Fibroblast of the aortic adventitia (primary cell): ENCODE measurements at places on chromosomes 7 and 10.
A peak's percentile ranks its signal among the peaks of the same experiment; 100 is the strongest.

DNA sequence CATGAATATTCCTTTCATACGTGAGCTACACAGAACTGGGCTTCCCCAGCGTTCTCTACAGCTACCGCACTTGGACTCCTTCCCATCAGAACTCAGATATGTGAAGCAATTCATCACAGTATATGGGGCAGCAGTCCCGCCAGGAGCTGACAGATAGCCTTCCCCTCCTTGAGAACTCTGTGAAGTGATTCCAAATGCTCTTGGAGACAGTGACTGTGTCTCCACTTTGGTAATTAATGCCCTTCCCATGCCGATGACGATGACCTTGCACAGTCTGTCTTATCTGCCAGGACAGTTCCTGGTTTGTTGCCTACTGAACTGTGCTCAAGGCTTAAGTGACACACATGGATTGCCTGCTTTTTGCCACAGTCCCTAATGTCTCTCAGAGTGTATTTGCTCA is 75.0 kb upstream of the AFAP1L2 start:
- peak; percentile 27 for DNase-seq

DNA sequence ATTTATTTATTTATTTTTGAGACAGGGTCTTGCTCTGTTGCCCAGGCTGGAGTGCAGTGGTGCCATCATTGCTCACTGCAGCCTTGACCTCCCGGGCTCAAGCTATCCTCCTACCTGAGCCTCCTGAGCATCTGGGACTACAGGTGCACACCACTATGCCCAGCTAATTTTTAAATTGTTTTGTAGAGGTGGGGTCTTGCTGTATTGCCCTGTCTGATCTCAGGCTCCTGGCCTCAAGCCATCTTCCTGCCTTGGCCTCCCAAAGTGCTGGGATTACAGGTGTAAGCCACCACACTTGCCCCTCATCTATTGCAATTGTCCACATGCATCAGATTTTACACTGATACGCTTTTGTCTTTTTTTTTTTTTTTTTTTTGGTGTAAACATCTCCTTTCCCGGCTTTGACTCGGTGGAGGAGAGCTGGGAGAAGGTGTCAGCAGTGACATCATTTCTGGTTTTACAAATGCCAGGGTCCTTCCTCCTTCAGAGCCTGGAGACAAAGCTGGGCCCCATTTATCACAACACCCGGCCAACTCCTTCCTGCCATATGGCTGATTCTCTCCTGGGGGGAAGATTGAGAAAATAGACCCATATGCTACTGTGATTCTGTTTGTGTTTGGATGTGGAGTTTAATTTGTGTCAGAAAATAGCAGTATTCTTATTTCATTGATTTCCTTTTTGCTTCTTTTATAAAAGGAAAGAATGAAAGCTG is 61.3 kb downstream of the GALNT17 start:
- no peak for DNase-seq

DNA sequence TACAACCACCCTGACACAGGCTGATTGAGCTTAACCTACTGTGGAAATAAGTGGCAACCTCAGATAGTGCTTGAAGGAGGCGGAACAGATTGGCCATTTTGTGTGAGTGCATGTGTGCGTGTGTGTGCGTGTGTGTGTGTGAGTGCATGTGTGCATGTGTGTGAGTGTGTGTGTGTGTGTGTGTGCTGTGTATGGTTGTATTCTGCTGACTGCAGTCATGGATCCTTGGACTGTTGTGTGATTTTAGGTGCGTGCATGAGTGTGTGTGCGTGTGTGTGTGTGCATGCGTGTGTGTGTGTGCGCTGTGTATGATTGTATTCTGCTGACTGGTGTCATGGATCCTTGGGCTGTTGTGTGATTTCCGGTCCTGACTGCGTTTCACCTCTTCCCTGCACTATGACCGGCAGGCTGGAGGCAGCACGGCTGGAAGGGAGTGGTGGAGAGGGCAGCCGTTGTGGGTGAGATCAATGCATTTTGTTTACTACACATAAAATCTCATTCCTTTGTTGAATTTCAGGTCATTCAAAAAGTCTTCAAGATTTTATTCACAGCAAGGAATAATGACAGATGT is 6.3 kb downstream of the IQCE start:
- DNase-seq, result no peak

- DNase-seq, result no peak
These were observed 13.0 kb upstream of the ACBD5 start for GRCh38 chr10:27253576-27253975.

GRCh38 chr7:46414946-46415345 is 493.9 kb upstream of the IGFBP3 start:
- DNase-seq, result peak; percentile 30

- DNase-seq, result peak; percentile 33
These were observed 1.1 kb downstream of the NDST2 start for GRCh38 chr10:73810358-73810734.

DNA sequence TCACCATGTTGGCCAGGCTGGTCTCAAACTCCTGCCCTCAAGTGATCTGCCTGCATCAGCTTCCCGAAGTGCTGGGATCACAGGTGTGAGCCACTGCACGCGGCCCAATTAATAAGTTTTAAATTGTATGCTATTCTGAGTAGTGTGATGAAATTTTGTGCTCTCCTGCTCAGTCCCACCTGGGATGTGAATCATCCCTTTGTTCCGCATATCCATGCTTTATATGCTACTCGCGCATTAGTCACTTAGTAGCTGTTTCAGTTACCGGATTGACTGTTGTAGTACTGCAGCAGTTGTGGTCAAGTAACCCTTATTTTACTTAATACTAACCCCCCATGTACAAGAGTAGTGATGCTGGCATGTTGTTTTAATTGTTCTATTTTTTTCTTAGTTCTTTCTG is 47.3 kb upstream of the OIT3 start:
- peak; percentile 68 for DNase-seq

DNA sequence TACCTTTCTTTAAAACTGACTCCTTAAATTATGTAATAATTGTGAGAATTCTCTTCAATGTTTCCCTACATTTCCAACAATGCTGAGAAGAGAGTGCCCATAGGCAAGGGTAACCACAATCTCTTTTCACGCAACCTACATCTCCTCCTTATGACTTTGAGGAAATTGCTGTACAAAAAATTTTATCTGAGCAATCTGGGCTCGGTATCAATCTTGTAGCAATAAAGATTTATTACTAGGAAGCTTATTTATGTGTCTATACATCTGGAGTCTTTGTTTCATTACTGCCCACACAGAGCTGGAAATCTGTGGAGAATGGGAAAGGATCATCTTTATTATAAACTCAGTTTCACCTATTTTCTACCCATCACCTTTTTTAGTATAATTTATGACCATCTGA is 913.8 kb upstream of the SORCS1 start:
- DNase-seq, result no peak

GRCh38 chr7:129824291-129825208 is 128.2 kb downstream of the UBE2H start:
- no peak for DNase-seq

GRCh38 chr7:55026086-55026790 is 7.4 kb downstream of the EGFR start:
- peak; percentile 46 for DNase-seq

DNA sequence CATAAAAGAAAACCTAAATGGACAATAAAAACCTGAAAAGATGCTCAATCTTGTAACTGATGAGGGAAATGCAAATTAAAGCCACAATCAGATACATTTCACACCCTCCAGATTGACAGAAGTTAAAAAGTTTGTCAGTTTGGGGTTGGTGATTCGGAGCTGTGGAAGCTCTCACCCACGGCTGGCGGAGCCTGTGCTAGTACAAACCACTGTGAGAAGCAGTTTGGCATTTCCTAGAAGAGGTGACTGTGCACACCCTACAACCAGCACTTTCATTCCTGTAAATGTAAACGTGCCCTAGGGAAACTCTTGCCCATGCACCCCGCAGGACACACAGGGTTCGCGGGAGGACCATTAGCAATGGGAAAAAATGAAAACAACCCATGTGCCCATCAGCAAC is 114.1 kb downstream of the BMS1 start:
- no peak for DNase-seq

DNA sequence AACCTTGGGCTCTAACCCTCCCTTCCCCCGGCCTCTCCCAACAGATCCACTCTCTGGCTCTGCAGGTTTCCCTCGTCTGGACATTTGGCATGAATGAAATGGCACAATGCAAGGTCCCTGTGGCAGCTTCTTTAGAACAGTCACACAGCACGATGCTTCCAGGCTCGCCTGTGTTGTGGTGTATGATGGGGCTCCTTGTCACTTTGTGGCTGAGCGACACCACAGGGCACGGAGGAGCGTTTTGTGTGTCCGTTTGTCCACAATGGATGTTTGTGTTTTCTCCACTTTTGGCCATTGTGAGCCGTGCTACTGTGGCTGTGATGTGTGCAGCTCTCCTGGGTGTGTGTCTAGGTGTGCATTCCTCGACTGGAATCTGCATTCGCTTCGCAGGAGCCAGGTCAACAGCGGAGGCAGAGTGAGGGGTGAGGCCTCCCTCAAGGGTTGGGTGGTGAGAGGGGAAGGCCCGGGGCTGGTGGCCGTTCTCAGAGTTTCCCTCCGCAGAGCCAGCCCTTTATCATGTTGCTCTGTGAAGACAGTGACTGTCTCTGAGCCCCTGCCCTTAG is 22.3 kb upstream of the SHH start:
- no peak for DNase-seq

- DNase-seq, result no peak
These were observed 732.4 kb downstream of the KCNMA1 start for GRCh38 chr10:76905251-76905650.

- DNase-seq, result no peak
These were observed 550.4 kb upstream of the PCDH15 start for GRCh38 chr10:55351431-55351830.

GRCh38 chr7:44801890-44802289 is 5.4 kb downstream of the PPIA start:
- no peak for DNase-seq

DNA sequence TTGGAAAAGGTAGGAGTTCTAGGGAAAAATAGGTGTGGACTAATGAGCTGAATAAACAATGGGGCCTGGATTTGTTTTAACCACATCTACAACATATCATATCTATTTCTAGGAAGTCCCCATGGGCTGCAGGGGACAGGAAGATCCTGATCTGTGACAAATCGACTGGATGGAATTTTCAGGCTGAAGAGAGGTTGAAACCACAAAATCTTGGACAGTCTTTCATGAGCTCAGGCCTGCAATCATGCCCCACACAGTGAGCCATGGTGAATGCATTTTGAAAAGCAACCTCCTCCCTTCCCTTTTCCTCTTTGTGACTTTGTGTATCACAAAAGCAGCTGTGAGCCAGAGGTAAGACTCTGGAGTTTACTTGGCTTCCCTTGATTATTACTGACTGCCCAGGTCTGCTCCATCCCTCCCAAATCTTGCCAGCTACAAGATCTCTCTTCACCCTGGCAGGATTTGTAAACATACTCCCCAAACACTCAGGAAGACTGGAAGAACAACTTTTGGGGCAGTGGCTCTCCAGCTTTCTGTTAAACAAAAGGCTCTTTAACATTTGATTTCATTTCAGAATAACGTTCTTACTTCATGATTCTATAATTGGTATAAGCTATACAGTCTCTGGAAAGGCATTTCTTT is 66.4 kb downstream of the ASAH2B start:
- DNase-seq, result no peak

- DNase-seq, result no peak
These were observed 103.7 kb upstream of the AOAH start for GRCh38 chr7:36827726-36828703.

- no peak for DNase-seq
These were observed 42.0 kb downstream of the CCDC6 start for GRCh38 chr10:59864141-59864962.

- no peak for DNase-seq
These were observed 29.7 kb upstream of the HSPA12A start for GRCh38 chr10:116771959-116772585.

DNA sequence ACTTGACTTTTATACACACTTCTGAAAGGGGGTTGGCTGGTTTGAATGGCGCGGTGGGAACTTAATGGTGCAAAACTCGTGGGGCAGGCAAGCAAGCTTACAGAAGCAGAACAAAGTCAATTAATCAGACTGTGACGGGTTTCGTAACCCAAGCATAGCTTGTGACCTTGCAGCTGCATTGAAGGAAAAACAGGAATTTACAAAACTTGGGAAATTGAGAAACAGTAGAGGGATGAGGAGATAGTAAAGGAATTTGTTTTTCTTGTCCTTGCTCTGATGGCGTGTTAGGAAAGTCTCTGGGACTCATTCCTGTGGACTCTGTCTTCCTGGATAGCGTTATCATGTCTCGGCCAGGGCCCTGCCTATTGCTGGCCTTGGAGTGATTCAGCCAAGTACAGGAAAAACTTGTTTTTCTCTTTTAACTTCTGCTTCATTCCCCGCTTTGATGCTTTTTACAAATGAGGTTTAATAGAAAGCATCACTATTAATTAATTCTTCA is 220.0 kb upstream of the KCND2 start:
- DNase-seq, result peak; percentile 100

DNA sequence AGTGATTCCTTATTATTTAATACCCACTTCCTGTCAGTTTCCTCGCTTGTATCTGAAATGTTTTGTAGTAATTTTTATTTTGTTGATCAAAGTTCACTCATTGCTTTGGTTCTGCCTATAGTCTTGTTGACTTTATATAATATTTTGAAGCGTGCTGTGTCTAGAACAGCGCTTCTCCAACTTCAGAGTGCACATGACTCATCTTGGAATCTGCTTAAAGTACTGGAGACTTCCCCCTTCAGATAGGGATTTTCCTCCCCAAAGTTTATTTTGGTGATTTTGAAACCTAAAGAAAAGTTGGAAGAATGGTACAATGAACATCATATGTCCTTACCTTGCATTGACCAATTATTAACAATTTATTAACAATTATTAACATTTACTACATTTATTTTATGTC is 5.8 kb downstream of the COMTD1 start:
- peak; percentile 52 for DNase-seq

DNA sequence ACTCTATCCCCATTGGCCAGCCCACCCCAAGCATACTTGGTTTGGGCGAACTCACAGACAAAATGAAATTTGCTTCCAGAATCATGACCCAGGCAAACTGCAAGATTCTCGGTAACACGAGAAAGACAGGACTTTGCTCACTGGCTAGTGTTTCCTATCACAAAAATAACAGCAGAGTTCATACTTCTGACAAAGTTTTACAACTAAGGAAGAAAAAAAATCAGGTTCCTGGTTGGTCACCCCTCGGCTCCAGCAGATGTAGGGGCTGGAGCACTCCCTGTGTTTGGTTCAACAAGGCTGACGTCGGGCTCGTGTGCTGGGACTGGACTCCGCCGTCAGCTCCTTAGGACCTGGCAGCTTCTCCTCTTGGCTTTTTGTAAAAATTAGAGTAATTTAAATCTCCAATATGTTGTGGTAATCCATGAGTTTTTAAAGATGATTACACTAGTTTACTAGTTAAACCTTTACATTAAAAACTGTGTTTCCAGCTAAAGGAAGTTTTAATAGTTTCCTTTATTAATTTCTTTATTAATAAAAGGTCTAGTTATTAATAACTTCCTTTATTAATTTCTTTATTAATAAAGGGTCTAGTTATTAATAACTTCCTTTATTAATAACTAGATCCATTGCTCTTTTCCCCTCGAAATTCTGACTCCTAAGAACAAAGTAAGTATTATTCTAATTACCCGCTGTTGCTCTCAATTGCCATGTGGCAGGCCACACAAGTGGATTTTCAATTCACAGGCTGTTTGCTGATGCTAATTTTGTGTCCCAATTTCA is 115.6 kb upstream of the RNF32 start:
- no peak for DNase-seq
